ENCODE measurements at places on chromosomes 2 and 18.

- no peak for DNase-seq
These were observed 44.0 kb downstream of the CPO start for GRCh38 chr2:206983161-206983859.

- DNase-seq: no peak
These were observed 16.9 kb upstream of the CD28 start for GRCh38 chr2:203689426-203690116.

- DNase-seq: no peak
These were observed 249.8 kb downstream of the NBAS start for GRCh38 chr2:15311201-15311907.

DNA sequence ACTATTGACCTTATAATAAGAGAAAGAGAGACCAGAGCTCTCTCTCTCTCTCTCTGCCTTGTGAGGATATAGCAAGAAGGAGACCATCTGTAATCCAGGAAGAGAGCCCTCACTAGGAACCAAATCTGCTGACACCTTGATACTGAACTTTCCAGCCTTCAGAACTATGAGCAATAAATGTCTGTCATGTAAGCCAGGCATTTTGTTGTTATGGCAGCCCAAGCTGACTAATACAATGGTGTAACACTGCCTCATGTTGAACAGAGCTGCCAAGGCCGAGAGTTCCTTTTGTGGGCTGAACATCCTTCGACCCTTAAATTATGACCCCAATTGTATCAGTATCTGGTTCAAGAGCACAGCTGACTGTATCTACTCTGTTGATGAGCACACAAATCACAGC, 108.0 kb downstream of the LRRC30 start:
- DNase-seq: no peak

- DNase-seq: no peak
These were observed 60.1 kb downstream of the RDH14 start for GRCh38 chr2:18500333-18500732.

DNA sequence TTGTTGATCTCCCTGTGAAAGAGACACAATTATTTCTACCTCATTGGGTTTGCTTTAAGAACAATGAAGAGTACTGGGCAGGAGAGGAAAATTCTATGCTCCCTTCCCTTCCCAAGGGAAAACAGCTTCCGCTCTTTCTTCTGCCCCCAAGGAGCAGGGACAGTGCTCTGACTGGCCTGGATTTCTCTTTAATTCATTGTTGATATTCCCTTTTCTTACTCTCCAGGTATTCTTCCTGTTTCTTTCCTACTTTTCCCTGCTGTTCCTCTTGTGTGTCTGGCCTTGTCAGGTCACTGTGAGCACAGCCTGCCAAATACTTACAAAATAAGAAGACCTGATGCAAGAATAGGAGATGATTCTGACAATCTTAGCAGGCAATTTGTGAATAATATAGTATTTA, 49.6 kb upstream of the SPAG16 start:
- no peak for DNase-seq
